ENCODE measurements at places on chromosomes 5 and 9. TPM values are rescaled to one million over a fixed set of nuclear protein-coding genes. Genes with fewer than 3 reads are reported as not detected.
A peak's percentile ranks its signal among the peaks of the same experiment; 100 is the strongest.

The HAPLN1 gene
- not detected for total RNA-seq

The DOK3 gene
- total RNA-seq, result 6.0 TPM

The ANKDD1B gene
- total RNA-seq, result 0.28 TPM

The FOXD4L3 gene
- total RNA-seq, result not detected

The CCNB1 gene
- 118 TPM for total RNA-seq

The MYMK gene
- total RNA-seq, result not detected

The NR2F1-AS1 gene
- not detected for total RNA-seq

- H3K4me3 ChIP-seq, result peak overlapping the region; percentile 86
- peaks cover 30% of the 10 kb centered on the region for H3K4me1 ChIP-seq
- peaks cover 24% of the 10 kb centered on the region for H3K36me3 ChIP-seq
- peak overlapping the region; percentile 89 for H3K27ac ChIP-seq
- DNase-seq, result no peak
- no peaks in the 10 kb centered on the region for H3K27me3 ChIP-seq
Observed at GRCh38 chr5:53109056-53109442, 508 bp downstream of the MOCS2 start.

DNA sequence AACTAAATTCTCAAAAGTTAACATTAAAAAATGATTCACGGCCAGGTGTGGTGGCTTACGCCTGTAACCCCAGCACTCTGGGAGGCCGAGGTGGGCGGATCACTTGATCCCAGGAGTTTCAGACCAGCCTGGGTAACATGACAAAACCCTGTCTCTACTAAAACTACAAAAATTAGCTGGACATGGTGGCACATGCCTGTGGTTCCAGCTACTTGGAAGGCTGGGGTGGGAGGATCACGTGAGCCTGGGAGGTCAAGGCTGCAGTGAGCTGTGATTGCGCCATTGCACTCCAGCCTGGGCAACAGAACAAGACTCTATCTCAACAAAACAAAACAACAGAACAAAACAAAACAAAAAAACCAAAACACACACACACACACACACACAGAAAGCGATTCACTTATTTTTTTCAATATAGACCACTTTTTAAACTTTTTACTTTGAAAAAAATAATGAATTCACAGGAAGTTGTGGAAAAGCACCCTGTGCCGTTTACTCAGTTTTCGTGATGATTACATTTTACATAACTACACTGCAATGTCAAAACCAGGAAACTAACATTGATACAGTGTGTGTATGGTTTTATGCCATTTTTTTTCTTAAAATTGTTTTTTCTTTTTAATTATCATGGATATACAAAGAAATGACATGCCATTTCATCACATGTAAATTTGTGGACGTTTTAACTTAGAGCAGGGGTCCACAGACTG lies 73.7 kb downstream of the TENT4A start:
- no peak for DNase-seq
- peaks cover 22% of the 10 kb centered on the region for H3K4me1 ChIP-seq
- H3K27ac ChIP-seq, result peak overlapping the region; percentile 19
- H3K36me3 ChIP-seq, result peaks cover 4% of the 10 kb centered on the region
- H3K27me3 ChIP-seq, result peaks cover 5% of the 10 kb centered on the region

- H3K27me3 ChIP-seq, result no peaks in the 10 kb centered on the region
- H3K36me3 ChIP-seq, result peaks cover 45% of the 10 kb centered on the region
- no peak overlapping the region for H3K27ac ChIP-seq
- H3K4me1 ChIP-seq, result peaks cover 36% of the 10 kb centered on the region
Observed at GRCh38 chr5:80142996-80143395, 107.8 kb downstream of the THBS4 start.

- no peak overlapping the region for H3K27ac ChIP-seq
- no peak for DNase-seq
- H3K36me3 ChIP-seq, result no peaks in the 10 kb centered on the region
- H3K4me1 ChIP-seq, result no peaks in the 10 kb centered on the region
Observed at GRCh38 chr9:14868772-14869583, 41.2 kb downstream of the FREM1 start.

- no peaks in the 10 kb centered on the region for H3K36me3 ChIP-seq
- H3K4me3 ChIP-seq, result no peak overlapping the region
Observed at GRCh38 chr9:82791692-82792091, 271.2 kb downstream of the RASEF start.

GRCh38 chr9:129060991-129061390 lies 19.9 kb upstream of the DOLPP1 start:
- H3K27ac ChIP-seq, result no peak overlapping the region
- no peaks in the 10 kb centered on the region for H3K4me1 ChIP-seq
- H3K36me3 ChIP-seq, result peaks cover 14% of the 10 kb centered on the region
- H3K4me3 ChIP-seq, result no peak overlapping the region
- no peaks in the 10 kb centered on the region for H3K27me3 ChIP-seq

DNA sequence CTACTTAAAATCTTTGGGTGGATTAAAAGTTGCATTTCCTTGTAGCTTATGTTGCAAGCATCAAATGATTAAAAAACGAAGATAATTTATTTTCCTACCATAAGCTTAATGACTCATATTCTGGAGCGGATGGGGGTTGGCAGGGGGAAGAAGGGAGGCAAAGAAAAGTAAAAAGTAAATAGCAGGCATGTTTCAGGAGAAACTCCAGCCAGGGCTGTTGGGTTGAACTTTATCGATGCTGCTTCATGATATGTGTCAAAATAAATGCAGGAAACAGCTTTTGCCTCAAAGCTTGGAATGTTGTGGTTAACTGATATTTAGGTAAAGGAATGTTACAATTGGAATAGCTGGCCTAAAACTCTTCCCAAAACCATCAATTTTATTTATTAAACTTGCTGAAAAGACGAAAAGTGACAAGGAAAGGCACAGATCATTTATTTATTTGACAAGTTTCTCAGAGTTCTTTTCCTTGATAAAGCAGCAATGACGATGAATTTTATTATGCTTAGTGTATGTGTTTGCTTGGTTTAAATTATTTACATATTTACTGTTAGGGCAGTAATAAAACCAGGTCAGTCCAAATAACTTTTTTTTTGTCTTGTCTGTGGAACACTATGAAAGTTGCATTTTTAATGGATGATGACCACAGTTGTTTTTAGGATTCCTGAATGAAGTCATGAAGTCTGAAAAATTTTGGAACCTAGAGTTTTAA lies 177.9 kb downstream of the PCSK1 start:
- H3K27me3 ChIP-seq, result peaks cover 18% of the 10 kb centered on the region
- H3K4me1 ChIP-seq, result no peaks in the 10 kb centered on the region
- no peaks in the 10 kb centered on the region for H3K36me3 ChIP-seq
- H3K4me3 ChIP-seq, result no peak overlapping the region
- no peak for DNase-seq

DNA sequence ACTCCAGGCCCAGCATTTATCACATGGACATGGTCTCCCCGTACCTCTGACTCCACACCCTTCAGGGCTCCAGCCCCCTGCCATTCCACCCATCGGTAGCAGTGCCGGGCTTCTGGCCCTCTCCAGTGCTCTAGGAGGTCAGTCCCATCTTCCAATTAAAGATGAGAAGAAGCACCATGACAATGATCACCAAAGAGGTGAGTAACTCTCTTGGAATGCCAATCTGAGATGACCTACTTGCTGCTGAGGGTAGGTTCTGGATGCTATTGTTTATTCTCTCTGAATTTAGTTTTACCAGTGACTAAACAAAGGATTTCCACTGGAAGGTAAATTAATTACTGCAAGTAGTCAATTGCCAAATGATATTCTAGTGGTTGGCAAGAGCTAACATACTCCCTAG lies 80.8 kb downstream of the TLE4 start:
- H3K4me3 ChIP-seq, result no peak overlapping the region
- no peak for DNase-seq
- no peaks in the 10 kb centered on the region for H3K27me3 ChIP-seq
- H3K4me1 ChIP-seq, result peaks cover 2% of the 10 kb centered on the region
- H3K36me3 ChIP-seq, result peaks cover 41% of the 10 kb centered on the region
- H3K27ac ChIP-seq, result no peak overlapping the region

- H3K4me3 ChIP-seq, result no peak overlapping the region
- peaks cover 1% of the 10 kb centered on the region for H3K4me1 ChIP-seq
- no peaks in the 10 kb centered on the region for H3K36me3 ChIP-seq
Observed at GRCh38 chr5:152061095-152061494, 136.4 kb upstream of the GLRA1 start.

DNA sequence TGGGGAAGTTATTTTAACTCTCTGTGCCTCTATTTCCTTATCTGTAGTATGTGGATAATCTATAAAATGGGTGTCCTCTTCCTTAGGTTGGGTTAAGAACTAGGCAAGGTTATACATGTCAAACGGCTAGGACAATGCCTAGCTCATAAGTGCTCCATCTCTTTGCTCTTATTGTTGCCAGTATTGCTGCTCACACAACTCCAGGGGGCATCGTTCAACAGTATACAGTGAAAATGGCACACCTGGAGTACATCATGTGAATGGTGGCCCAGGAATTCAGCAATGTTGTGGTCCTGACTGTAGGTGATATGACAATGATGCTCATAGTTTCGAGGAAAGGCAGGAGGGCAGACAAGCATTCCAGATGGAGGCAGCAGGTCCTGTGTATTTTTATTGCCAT lies 30.1 kb downstream of the SLIT3 start:
- no peak overlapping the region for H3K27ac ChIP-seq
- H3K27me3 ChIP-seq, result peaks cover 2% of the 10 kb centered on the region
- H3K4me3 ChIP-seq, result no peak overlapping the region
- H3K36me3 ChIP-seq, result no peaks in the 10 kb centered on the region

GRCh38 chr5:65243161-65243560 lies 238.6 kb downstream of the ADAMTS6 start:
- no peak overlapping the region for H3K27ac ChIP-seq
- no peaks in the 10 kb centered on the region for H3K27me3 ChIP-seq
- DNase-seq, result no peak
- H3K4me1 ChIP-seq, result no peaks in the 10 kb centered on the region
- no peak overlapping the region for H3K4me3 ChIP-seq
- no peaks in the 10 kb centered on the region for H3K36me3 ChIP-seq

DNA sequence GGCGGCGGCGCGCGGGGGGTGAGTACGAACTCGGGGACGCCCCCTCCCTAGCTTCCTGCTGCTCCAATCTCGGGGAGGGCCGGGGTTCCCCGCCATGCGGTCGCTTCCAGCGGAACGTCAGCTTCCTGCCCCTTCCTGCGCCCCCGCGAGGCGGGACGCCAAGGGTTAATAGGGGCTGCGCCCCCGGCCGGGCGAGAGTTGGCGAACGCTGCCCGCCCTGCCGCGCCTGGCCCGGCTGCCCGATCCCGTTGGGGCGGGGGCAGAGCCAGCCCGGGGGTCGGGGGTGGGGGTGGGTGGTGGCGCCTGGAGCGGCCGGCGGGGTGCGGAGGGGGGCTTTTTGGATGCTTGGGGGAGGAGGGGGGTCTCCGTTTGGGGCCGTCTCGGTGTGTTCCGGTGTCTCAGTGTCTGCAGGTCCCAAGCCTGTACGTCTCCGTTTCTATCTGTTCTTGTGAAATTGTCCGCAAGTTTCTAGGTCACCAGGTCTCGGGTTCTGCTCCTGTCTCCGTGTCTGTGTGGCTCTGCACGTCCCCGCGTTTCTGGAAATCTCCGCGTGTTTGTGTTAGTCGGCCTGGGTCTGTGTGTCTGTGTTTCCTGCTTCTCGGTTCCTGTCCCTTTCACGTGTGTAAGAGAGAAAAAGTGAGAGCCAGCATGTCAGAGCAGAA lies 789 bp downstream of the COL27A1 start:
- peak overlapping the region; percentile 91 for H3K4me3 ChIP-seq
- no peaks in the 10 kb centered on the region for H3K36me3 ChIP-seq
- H3K4me1 ChIP-seq, result peaks cover 11% of the 10 kb centered on the region
- DNase-seq, result peak; percentile 45
- H3K27me3 ChIP-seq, result peaks cover 42% of the 10 kb centered on the region

GRCh38 chr9:94853887-94854286 lies 127.4 kb downstream of the AOPEP start:
- no peak overlapping the region for H3K4me3 ChIP-seq
- peak overlapping the region; percentile 14 for H3K27ac ChIP-seq
- H3K4me1 ChIP-seq, result no peaks in the 10 kb centered on the region
- H3K36me3 ChIP-seq, result peaks cover 3% of the 10 kb centered on the region
- DNase-seq, result no peak

GRCh38 chr5:1546556-1546955 lies 22.8 kb upstream of the LPCAT1 start:
- no peak for DNase-seq
- H3K27ac ChIP-seq, result no peak overlapping the region
- H3K27me3 ChIP-seq, result no peaks in the 10 kb centered on the region
- no peaks in the 10 kb centered on the region for H3K4me1 ChIP-seq

DNA sequence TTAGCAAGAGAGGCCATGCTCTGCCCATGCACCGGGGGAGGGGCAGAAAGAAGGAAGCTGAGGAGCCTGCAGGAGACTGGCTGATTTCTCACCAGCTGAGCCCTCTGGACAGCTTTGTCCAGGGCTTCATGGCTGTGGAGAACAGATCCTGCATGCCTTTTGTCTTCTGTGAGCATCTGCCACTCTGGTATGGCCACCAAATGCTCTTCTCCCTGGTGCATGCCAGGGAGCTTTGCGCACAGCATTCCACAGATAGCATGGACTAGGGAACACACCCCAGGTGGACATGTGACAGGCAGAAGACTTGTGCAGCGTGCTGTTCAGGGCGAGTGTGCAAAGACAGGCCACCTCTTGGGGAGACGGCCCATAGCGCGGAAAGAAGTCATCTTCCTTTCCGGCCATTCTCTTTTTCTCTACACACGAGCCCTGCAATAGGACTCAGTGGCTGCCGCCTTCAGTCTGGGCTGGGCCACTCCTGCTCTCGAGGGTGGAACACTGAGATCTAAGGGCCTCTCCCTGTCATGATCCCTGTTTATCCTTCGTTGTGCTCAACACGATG lies 56.7 kb downstream of the GADD45G start:
- H3K4me1 ChIP-seq, result peaks cover 29% of the 10 kb centered on the region
- no peak for DNase-seq
- H3K4me3 ChIP-seq, result no peak overlapping the region

DNA sequence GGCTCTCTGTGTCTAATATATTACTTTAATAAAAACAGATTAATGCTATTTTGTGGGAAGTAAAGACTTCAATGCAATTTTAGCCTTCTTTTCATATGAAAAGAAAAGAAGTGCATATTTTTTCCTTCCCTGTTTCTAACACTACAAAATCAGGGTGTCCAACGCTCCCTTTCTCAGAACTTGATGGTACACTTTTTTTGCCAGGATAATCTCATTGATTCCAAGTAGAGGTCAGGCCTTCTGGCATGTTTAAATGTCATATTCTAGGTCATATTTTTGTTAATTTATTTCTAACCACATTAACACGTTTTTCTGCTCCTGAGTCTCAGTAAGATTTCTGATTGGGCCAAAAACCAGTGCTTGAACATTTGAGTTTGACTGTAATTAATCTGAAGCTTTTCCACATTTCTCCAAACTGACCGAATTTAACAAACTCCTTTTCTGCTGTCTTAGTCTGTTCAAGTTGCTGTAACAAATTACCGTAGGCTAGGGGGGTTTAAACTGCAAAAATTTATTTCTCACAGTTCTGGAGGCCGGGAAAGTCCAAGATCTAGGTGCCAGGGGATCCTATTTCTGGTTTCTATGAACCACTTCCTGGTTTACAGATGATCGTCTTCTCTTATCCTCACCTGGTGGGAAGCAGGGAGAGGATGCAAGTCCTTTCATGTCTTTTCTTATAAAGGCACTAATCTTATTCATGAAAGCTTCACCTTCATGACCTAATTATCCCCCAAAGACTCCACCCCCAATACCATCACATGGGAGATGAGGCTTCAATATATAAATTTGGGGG lies 63.2 kb upstream of the ELL2 start:
- H3K27ac ChIP-seq, result no peak overlapping the region
- H3K27me3 ChIP-seq, result no peaks in the 10 kb centered on the region
- no peaks in the 10 kb centered on the region for H3K4me1 ChIP-seq
- H3K36me3 ChIP-seq, result no peaks in the 10 kb centered on the region

- no peak overlapping the region for H3K27ac ChIP-seq
- no peaks in the 10 kb centered on the region for H3K36me3 ChIP-seq
- H3K27me3 ChIP-seq, result no peaks in the 10 kb centered on the region
- no peak overlapping the region for H3K4me3 ChIP-seq
- DNase-seq, result no peak
Observed at GRCh38 chr5:88322785-88323184, 54.1 kb upstream of the TMEM161B start.

All from activated naive CD8-positive, alpha-beta T cell treated with anti-CD3 and anti-CD28 coated beads, Interleukin-2, amount 10 ng/mL, durations not matched to agents 7 days and 5 days (primary cell).